Common myeloid progenitor, CD34-positive (primary cell): ENCODE measurements at places on chromosomes 6 and 20.
A peak's percentile ranks its signal among the peaks of the same experiment; 100 is the strongest.

- peak; percentile 55 for DNase-seq
Observed at GRCh38 chr6:63573076-63573898, 1.0 kb downstream of the LOC128125822 start.

- DNase-seq = no peak
Observed at GRCh38 chr6:12977806-12978205, 261.2 kb downstream of the PHACTR1 start.

DNA sequence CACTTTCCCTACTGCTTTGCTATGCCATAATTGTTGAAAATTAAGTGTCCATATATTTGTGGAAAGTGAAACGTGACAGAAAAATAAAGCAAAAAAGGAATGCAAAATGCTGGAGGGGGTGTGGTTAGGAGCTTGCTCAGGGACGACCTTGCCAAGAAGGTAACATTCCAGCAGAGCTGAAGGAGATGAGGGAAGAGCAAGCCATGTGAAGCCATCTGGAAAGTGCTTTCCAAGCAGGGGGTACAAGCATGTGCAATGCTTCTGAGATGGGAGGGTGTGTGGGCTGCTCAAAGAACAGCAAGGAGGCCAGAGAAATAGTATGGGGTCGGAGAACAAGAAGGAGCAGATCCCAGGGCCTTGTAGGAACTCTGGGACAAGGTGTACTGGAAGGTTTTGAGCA is 161.7 kb downstream of the ISM1 start:
- DNase-seq = no peak

GRCh38 chr20:25364879-25365699 is 25.5 kb downstream of the ABHD12 start:
- no peak for DNase-seq

DNA sequence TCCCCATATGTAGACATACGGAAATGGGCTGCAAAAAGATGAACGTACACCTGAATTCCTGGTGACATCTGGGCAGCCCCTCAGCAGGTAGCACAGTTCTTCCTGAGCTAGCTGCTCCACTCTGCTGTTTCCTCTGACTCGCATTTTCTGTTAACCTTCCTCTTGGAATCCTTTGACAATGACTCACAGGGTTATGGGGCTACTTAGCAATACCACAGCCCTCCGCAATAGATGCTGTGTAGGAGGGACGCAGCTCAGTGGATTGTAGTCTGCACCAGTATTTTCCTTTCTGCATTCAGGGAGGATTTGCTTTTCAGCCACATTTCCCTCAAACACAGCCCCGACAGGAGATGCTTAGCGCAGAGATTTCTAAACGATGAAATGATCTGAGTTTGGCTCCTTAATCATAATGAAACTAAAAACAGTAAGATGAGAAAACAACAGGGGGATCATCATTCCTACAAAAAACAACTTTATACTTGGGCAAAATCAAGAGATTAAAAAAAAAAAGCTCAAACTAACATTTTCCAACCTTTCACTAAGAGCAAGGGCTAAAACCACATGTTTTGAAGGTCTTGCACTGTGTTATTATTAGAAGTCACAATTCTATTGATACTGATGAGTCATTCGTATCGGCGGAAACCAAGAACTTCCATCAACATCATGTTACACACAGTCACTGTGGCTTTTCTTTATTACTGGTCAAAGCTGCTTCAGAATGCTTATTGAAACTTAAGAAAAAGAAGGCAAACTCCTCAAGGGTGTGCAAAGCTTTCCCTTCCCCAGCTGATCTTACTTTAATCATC is 12.2 kb downstream of the BACH2 start:
- DNase-seq = peak; percentile 71

DNA sequence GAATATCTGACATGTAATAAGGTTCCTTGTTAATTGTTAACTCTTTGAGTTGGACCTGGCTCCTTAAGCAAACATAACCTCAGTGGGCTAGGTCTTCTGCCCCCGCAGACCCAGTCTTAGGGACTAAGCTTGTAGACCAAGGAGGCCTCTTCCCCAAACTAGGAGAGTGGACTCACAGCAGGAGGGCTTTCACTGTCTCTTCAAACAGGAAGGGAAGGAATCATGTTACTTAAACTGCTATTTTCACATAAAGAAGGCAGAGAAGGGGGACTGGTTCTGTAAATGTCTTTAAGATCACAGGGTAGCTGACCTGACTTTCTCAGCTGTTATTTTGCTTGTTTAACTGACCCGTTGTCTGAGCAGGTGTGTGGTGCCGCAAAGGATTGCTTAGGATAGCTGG is 34.9 kb upstream of the PRDM1 start:
- no peak for DNase-seq

DNA sequence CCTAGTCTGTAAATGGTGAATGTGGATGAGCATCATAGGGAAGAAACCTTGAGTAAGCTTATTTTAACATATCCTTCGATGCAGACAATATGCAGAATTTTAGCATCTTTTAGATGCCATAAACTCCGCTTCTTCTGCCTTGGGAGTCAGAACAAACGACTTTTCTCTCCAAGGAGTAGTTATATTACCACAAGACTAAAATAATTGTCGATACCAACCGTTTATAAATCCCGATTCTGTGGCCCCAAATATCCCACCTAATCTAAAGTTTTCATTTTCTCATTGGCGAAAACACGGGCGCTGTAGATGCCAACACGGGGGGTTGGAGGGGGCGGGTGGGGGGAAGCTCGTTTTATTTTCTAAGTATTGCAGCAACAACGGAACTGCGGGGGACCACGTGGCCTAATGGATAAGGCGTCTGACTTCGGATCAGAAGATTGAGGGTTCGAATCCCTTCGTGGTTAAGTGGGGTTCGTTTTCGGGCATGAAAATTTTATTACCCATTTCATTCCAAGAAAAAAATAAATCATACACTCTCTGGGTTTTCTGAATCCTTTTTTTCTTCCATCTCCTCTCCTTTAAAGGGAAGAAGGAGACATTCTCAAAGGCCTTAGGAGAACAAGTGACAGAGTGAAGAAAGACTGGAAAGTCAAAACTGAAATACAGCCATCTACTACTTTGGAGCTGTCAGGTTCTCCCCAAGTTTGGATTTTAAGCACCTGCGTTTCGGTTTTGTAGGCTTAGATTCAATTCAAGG is 65.5 kb upstream of the BTN3A2 start:
- no peak for DNase-seq

DNA sequence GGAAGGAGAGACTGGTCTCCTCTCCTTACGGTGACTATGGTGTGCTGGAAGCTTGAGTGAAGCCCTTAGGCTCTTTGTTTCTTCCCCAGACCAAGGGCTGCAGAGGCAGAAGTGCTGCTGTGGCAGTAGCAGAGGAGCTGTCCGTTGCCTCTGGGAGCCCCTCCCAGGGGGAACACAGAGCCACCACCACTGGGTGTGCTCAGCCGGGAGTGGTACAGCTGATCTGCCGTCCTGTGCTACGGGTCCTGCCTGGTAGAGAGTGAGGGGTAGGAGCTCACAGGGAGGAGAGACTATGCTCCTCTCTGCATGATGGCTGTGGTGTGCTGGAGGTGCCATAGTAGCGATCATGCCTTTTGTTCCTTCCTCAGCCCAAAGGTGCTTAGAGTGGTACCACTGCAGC is 318.7 kb downstream of the DOK5 start:
- no peak for DNase-seq

DNA sequence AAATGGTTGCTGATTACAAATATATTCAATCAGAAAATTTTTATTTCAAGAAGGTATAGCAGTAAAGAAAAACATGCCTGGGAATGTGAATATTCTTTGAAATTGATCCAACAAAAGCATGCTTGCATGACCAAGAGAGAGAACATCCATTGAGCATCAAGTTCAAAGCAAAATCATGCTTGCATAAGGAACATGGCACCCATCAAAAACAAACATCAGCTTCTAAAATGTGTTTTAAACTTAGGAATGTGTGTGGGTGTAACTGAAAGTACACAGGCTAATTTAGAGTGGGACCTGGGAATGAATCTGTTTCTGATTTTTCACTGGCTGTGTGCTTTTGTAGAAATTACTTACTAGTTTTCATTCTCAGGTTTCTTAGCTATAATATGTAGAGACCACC is 5.6 kb downstream of the SLC17A5 start:
- DNase-seq = no peak

GRCh38 chr6:818196-818595 is 125.3 kb upstream of the EXOC2 start:
- DNase-seq = no peak

DNA sequence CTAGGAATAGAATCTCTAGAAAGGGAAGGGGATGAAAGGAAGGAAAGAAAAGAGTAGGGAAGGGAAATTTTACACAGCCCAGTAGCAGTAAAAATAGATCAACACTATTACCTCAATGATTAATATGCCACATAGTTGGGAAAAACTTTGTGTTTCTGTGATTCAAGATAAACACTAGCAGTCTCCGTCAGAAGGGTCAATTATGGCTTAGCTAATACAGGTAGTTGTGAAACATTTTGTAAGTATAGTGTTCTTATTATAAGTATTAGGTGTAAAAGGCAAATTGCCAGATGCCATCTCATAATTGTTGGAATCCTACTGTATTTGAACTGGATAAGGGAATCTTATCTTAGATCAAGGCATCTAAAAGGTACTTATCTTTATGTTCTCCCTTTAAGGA is 165.7 kb downstream of the MTFR2 start:
- no peak for DNase-seq

GRCh38 chr6:42704251-42704936 is 18.0 kb downstream of the PRPH2 start:
- DNase-seq = no peak

DNA sequence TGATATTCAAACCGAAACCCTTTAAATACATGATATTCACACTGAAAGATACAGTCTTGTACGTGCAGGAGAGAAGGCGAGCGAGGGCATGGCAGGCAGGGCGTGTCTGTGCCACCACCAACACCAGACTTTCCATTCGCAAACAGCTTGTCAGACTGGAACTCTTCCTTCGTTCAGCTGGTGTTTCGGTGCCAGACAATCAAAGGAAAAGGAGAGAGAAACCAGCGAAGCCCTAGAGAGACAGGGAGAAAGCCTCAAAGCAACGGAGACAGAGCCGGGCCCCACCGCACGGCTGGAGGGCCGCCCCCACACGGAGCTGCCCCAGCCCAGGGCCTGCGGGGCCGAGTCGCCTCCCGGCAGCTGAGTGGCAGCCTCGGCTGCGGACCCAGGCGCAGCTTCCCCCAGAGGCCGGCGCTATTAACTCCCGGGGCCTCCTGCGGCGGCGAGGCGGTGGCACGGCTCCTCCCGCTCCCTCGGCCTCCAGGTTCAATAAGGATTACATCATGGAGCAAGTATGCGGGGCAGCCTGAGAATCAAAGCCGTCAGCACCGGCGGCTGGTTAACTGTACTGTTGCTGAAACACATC is 32.1 kb upstream of the NR2E1 start:
- peak; percentile 48 for DNase-seq

DNA sequence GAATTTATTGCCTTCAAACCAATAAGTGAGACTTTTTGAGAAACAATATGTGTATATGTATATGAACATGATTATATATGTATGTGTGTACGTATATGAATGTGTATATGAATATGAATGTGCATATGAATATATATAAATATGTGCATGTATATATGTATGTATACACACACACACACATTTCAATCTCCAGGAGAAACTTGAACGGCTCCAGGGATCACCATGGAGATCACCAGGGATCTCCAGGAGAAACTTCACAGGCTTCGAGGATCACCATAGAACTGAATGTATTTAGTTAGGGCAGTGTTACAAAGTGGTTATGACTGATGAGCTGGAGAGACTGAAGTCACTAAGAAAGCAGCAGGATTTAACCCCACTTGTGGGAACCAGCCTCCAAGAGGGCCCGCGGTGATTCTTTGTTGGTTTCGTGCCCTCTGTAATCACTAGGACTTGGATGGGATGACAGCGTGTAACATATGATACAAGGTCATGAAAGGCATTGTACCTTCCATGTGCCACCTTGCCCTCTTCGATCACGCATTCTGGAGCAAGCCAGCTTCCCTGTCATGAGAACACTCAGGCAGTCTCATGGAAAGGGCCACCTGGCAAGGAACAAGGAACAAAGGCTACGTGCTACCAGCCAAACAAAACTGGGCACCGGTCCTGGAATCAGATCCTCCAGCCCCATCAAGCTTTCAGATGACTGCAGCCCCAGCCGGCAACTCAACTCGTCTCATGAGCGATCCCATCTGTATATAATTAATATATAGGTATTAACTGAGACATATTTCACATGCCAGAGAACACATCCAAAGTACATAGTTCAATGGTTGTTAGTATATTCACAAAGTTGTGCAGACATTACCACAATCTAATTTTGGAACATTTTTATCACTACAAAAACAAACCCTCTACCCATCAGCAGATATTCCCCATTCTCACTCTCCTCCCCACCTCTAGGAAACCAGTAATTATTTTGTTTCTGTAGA is 8.6 kb downstream of the FAM50B start:
- no peak for DNase-seq

GRCh38 chr6:25302151-25302550 is 23.0 kb downstream of the CARMIL1 start:
- DNase-seq = no peak

- DNase-seq = no peak
Observed at GRCh38 chr20:29690274-29690673, 1567.2 kb upstream of the DEFB115 start.

DNA sequence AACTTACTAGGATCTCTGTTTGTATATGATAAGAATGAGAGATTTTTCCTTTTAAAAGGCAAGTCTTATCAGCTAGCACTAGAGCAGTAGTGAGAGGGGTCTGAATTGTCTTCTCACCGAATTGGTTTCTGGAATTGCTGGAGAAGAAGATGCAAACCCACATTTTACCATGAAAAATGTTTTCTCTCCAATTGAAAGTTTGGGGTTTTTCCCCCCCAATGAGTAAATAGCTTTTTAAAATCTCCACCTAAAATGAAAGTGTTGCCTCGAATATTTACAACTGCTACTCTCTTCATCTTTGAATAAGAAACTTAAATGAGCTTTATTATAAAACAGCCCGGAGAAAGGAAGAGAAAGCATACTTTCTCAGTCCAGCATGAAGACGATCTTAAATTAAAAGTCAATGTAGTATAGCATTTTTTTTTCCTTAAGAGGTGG is 1.8 kb downstream of the TCF21 start:
- no peak for DNase-seq
